Daoy (cell line): ENCODE measurements at places on chromosomes 1 and 21. TPM values are rescaled to one million over a fixed set of nuclear protein-coding genes. Genes with fewer than 3 reads are reported as not detected.
A peak's percentile ranks its signal among the peaks of the same experiment; 100 is the strongest.

The IL10 gene
- not detected in 2 replicates for total RNA-seq

The FCER1G gene
- 1.5 TPM in 1 of 2 replicates, not detected in the other for total RNA-seq

The LRP8 gene
- total RNA-seq = 26.9 and 28.1 TPM in 2 replicates

The LCA5L gene
- 0.91 and 6.0 TPM in 2 replicates for total RNA-seq

The BCAR3 gene
- total RNA-seq = 70.5 and 78.2 TPM in 2 replicates

DNA sequence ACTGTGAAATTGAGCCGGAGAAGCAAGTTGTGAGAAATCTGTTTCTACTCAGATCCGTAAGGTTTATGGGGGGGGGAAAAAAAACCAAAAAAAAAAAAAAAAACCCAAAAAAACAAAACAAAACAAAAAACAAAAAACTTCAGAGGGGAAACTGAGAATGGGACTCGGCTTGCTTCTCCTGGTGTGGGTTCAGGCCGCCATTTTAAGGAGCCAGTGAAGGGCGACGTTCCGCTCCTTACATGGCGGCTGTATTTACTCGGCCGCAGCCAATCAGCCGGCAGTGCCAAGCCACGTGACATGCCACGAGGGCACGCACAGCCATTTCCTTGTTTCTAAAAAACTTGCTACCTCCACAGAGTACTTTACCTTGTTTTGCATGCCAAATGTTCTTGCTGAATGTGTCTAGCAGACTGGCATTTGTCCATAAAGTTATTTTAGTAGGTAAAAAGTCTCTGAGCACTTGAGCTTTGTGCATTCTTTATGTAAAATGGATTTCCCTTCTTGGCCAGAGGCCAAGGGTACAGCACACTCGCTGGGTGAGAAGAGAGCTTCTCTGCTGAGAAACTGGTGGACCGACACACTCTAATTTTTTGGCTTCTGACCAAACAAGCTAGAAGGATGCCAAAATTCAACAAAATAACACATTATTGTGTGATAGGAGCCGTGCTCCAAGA lies 101.8 kb downstream of the NFIA start:
- DNase-seq = peak; percentile 81

DNA sequence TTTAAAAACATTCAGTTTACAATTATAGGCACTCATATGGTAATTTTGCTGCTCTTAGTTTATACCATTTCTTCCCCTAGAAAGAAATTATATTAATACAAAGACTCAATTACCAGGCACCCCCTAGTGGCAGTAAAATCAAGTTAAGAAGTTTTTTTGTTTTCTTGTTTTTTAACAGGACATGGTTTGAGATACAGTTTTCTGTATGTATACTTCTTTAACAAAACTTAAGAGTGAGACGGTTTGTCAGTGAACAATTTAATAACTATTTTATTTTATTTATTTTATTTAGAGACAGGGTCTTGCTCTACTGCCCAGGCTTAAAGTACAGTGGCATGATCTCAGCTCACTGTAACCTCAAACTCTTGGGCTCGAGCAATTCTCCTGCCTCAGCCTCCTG lies 224.6 kb downstream of the FAF1 start:
- DNase-seq = no peak

DNA sequence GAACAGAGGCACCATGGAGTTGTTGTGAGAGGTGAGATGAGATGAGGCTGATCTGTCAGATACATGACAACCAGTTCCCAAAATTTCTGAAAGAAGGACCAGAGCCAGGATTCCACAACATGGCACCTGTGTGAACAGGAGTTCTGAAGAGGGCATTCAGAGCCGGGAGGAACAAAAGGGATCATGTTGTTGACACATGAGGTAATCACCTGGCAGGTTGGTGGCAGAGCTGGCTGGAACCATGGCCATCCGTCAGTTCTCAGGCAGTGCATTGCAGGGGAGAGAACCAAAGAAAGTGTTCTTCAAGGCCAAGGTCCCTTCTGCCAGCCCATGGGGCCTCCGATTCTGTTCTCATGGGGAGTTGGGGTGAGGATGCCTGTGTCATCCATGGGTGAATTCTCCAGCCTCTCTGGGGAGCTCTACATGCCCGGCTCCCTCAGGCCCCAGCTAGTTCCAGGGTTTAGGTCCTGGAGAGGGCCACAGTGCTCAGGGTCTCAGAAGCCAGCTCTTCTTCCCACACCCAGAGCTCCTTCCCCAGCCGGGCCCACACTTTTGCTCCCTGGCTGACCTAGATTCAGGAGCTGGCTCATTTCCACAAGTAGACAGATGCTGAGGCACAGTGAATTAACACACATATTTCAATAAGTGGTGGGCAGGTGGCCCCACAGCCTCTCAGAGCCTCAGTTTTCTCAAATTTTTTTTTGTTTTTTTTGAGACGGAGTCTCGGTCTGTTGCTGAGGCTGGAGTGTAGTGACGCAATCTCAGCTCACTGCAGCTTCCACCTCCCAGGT lies 49.1 kb upstream of the CTPS1 start:
- no peak for DNase-seq

DNA sequence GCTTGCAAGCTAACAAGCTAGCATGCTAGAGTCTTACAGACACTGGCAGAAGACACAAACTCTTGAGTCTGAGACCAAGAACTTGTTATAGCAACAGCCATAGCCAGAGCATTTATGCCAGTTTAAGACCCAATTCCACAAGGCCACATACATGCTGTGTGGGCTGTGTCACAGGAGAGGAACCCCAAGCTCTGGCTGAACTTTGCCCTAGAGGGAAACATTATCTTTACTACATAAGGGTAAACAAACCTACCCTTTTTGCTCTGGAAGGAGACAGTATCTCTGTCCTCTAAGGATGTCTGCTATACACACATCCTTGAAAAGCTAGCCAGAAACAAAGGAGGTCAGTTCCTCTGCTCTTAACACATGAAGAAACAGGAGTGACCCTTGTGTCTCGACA lies 70.3 kb downstream of the HSF2BP start:
- no peak for DNase-seq

- DNase-seq = no peak
Observed at GRCh38 chr1:184911103-184911745, 63.1 kb downstream of the NIBAN1 start.

- no peak for DNase-seq
Observed at GRCh38 chr1:64680599-64680998, 64.3 kb upstream of the RAVER2 start.

DNA sequence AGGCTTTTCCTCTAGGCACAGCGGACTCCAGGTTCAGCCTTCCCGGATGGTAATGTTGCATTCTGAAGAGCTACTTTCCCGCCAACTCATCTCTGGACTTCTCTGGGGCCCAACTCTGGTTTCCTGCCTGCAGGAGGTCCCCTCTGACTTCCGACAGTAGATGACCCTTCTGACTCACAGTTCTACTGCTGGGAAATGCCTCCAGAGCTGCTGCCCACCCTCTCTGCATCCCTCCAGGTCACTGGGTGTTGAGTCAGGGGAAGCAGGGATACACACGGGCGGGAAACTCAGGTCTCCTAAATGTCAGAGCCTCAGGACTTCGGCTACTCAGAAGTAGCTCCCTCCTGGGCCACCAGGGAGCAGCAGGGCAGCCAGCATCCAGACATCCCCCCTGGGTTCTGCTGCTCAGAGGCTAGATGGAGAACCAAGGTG lies 2.1 kb upstream of the KIF21B start:
- peak; percentile 90 for DNase-seq
